ENCODE measurements at places on chromosomes 3 and 15. TPM values are rescaled to one million over a fixed set of nuclear protein-coding genes. Genes with fewer than 3 reads are reported as not detected.

DNA sequence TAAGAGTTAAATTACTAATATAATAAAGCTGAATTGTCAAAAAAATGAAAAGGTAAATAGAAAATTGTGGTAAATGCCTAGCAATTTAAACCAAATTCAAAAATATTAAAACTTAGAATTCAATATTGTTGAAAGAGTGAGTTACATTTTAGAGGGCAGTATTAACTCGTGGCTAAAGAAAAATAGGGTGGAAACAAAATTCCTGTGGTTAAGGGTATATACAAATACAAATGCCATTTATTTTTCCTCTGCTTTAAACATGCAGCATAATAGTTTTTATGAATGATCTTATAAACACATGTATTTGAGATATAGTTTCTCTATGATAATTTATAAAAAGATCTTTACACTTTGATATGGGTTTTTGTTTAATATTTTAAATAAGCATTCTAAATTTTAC, 79.0 kb downstream of the NEDD4 start:
- no peak for DNase-seq

The ZNF662 gene
- total RNA-seq: 16.0 TPM

The LCMT2 gene
- total RNA-seq: 5.0 TPM

DNA sequence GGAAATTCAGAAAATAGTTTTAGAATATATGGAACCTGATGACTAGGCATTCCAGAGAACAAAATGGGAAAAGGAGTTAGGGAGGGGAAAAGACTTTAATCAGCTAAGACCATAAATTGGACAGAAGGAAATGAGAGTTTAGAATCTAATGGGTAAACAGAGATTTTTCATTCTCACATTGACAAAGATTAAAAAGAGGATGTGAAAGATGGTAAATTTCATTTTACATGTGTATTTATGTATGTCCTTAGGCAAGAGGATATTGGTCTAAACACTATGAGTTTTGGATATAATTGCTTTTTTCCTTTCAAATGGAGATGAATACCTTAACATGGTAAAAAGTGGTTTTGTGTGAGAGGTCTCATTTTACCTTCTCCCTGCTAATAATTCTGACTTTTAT, 1021.9 kb downstream of the NSUN3 start:
- DNase-seq: no peak

The GNAT1 gene
- total RNA-seq: not detected

DNA sequence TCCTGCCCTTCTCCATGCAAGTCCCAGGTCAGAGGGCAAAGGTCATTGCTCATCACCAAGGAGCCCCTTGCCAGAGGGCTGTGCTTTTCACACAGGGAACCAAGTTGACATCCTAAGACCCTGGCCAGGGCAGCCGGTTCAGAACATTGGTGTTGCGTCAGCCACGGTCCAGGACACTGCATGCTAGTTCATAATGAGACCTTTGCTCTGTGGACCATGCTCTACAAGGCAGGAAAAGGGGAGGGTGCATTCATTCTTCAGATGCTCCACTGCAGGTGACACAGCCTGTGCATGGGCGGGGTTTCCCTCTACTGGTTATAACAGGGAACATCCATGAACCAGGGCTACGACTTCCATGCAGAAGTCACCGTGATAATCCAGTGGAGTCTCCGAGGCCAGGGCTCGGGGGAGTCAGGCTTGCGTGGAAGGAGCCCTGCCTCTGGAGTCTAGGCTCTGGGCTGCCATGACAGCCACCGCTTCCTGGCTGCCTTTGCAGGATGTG, 81.6 kb downstream of the OCA2 start:
- DNase-seq: no peak
